ENCODE measurements at places on chromosomes 7 and 10.

- no peak for DNase-seq
Measured at GRCh38 chr7:128863433-128863989, 855 bp downstream of the ATP6V1F start.

DNA sequence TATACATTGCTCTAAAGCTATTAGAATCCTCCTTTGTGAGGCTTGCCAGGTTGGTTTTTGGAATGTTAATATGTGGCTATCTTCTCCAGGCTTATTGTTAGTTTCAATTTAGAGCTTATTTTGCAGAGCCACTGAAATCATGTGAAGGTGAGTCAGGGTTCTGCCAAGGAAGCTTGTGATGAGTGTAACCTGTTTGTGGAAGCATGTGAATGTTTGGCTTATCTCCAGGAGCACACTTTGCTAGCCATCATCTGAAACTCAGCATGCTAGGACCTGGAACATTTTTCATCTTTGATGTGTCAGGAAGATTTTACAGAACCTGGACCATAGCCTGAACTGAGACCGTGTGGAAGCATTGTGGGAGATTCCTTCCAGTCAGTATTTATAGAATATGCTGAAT is 197.3 kb downstream of the PPP1R9A start:
- no peak for DNase-seq

DNA sequence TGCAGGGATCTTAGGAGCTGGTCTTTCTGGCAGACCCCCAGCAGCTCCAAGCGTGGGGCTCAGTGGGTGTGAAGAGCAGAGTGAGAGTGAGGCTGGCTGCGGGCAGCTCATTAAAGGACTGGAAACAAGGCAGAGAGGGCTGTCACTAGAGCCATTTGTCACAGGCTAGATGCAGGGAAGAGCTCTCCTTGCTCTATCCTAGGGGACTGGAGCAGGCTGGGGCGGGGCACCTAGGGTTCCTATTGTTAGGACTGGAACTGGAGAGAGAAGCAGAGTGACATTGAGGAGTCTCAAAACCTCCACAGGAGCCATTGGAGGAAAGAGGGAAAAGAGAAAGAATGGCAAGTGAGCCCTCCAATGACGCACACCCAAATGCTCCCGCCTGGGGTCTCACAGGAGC is 772 bp upstream of the DDC start:
- DNase-seq = no peak

DNA sequence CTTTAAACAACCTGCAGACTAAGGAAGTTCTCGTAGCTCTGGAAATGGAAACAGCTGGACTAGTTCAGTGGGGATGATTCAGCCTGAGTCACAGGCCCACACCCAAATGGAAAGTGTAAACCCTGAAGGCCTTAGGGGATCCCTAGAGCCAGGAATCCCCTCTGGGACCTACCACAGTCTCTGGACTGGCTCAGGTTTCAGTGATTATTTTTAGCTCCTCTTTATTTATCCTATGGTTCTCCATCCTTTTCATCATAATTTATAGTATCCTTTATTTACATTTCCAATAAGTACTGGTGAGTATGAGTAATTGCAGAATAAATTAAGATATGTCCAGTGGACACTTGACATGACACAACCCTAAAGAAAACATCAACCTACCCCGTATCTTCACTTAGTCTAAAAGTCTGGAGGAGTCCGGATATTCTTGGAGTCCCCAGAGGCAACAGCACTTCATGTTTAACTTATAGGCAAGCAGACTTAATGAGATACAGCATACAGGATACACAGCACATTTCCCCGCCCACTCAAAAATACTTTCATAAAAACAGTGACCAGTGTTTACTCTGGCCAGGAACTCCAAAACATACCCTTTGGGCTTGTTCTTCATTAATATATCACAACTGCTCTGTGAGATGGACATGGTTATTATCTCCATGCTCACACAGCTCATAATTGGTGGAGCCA is 28.4 kb upstream of the SEMA3E start:
- no peak for DNase-seq

DNA sequence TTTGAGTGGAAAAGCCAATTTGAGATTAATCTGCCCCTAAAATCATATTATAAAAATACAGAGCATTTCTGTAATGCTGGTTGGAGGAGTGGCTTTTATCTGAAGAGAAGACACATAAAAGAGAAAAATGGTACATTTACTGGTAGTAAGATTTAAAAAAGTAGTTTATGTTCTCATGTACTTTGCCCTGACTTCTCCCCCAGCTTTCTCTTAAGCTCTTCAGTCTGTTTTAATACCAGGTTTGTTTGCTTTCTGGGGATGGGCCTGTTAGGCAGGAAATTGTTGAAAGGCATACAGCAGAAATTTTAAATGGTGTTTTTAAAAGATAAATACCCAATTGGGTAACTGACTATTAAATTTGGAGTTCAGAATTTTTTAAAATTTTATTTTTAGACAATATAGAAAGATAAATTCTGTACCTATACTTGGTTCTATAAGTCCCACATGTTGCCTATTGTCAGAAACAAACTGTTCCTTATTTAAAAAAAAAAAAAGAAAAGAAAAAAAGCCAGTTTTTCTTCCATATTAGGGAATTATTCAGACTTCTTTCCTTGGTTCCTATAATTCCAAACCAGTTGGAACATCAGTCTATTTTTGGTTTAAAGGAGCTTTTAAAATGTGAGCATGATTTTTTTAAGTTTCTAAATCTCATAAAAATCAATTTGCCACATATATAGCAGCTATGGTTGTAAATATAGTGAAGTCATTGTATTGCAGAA is 136.6 kb downstream of the ARID5B start:
- DNase-seq = no peak

- no peak for DNase-seq
Measured at GRCh38 chr7:26250239-26250638, 41.4 kb upstream of the SNX10 start.

DNA sequence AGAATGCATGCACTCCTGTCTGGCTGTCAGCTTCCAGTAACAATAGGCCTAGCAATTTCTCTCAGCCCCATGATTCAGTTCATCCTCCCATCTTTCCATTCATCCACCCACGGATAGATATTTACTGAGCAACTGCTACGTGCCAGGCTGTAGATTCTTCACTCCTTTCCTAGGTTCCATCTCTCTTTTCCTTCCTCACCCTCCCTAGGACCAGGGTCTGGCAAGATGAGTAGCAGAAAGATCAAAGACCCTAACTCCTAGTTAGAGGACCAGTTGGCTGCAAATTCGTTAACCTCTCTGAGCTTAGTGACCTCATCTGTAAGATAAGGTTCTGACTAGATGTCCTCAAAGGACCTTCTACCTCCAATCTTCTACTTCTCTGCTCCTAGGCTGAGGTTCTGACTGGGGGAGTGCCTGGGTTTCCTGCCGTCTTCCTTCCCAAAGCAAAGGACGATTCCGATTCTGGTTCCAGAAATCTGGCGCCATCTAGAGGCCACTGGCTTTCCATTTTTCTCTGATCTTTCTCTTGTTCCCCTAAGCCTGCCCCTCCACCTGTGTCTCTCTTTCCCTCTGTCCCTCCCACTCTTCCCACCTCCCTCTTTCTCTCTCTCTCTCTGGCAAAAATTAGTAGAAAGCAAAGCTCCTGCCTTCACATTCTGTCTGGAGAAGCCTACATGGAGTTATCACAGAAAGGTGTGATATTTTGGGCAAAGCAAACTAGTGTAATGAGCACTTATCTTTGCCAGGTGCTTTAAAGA is 26.2 kb downstream of the TBATA start:
- DNase-seq = peak; percentile 52

DNA sequence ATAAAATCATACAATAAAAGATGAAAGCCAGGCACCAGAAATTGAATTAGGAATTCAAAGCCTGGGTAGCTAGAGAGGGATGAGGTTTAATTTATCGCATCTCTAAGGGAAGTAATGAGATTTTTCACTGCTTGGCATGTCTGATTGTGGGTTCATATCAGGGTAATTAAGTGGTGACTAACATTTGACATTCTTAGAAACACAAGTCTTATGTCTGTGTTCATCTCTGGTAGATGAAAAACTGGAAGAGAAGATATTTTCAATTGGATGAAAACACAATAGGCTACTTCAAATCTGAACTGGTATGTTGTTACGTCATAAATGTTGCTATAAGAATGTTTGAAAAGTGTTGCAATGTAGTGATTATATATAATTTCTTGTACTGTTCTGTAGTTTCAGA is 36.8 kb upstream of the ARMS2 start:
- DNase-seq = no peak

DNA sequence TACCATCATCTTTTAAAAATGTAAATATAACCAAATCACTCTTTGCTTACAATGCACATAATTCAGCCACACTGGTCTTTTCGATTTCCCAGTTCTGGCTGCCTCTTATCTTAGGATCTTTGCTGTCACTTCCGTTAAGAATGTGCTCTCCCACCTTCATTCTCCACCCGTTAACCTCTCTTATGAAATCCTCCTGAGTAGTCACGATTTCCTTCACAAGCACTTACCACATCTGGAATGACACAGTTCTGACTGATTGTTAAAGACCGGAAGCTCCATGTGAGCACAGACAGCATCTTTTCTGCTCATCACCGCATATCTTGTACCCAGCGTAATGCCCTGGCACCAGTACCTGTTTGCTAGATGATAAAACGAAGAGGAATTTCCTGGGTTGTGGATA is 84.3 kb downstream of the CUL2 start:
- no peak for DNase-seq

DNA sequence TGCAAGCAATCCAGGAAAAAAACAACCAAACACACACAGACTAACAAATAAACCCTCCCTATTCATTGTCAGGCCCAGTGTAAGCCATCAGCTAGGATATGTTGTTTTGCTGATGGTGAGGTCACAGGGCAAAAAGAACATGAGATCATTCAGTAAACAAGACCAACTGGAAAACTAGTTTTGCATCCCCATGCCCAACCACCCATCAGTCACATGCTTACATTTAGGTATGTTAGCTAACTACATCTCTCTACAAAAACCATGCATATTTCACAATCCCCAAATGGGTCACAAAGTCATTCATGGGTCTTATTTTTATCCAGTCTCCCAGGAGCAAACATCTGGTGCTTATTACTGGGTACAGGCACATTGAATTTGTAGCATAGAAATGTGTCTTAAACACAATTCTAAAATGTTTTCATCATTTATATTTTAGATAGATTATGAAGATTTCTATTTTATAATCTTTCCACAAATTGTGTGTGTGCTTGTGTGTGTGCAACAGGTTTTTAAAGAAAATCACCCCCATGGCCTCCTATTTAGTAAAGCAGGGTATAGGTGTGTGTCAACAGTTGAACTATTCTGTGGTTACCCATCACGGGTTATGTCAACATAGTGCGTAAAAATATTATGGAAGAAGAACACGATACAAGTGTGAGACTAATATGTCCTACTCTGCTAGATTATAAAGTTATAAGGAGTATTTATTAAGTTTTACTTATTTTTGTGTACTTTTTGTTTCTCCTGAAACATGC is 103.8 kb upstream of the AKR1E2 start:
- DNase-seq = no peak

- DNase-seq = no peak
Measured at GRCh38 chr10:130481936-130482335, 345.7 kb downstream of the GLRX3 start.

- DNase-seq = no peak
Measured at GRCh38 chr10:43939389-43939938, 290.8 kb upstream of the ZNF32 start.

DNA sequence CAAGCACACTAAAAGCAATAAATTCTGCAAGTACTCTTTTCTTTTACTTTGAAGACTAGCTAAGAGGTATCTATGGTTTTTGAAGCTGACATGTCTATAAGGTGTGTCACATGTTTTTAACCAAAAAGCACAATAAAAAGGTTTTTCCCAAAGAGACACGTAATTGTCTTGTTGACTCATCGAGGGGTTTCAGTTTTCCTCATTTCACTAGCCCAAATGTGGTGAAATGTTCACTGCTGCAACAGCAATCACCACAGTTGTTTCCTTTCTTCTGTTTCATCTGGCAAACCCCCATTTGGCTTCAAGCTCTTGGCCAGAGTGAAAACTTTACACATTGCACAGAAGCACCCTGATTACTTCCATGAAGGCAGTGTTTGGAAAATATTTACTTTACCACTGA is 3.8 kb upstream of the HOXA4 start:
- no peak for DNase-seq

- no peak for DNase-seq
Measured at GRCh38 chr7:94250124-94250523, 144.6 kb upstream of the COL1A2 start.

- no peak for DNase-seq
Measured at GRCh38 chr10:92124616-92125143, 166.2 kb downstream of the CPEB3 start.

- DNase-seq = no peak
Measured at GRCh38 chr10:110034596-110034995, 26.8 kb downstream of the ADD3 start.

DNA sequence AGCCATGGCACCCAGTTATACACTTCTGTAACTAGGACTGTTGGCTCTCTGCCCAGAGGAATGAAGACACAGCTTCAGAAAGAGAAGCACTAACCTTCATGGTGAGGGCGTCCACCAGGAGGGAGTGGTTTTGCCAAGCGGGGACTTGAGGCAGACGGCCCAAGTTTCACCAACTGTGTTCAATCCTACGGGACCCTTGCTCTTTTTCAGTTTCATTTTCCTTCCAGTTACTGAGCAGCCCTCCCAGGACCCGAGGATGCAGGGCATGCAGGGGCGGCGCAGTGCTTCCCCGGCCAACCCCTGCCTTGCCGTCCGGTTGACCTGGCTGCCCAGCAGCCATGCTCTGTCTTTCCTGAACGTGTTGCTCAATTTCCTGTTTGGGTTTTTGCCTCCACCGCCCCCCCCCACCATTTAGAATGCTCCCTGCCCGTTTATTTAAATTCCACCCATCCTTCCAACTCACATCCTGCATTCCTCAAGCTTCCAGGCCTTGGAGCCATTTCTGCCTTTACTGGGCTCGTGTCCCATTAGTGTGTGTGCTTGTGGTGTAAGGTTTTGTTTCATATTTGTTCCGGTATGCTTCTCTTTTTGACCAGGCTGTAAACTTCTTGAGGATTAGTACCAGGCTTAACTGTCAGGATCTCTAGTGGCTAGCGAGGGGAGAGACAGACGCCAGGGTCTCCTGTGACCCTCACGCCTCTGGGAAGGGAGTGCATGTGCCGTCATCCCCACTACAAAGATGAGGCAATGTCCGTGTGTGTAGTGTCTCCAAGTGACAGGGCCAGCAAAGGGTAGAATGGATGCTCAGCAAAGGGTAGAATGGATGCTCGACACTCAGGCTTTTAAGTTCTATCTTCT is 31.6 kb downstream of the IL15RA start:
- DNase-seq = no peak

GRCh38 chr7:26197153-26198115 is 3.1 kb downstream of the HNRNPA2B1 start:
- DNase-seq = no peak

DNA sequence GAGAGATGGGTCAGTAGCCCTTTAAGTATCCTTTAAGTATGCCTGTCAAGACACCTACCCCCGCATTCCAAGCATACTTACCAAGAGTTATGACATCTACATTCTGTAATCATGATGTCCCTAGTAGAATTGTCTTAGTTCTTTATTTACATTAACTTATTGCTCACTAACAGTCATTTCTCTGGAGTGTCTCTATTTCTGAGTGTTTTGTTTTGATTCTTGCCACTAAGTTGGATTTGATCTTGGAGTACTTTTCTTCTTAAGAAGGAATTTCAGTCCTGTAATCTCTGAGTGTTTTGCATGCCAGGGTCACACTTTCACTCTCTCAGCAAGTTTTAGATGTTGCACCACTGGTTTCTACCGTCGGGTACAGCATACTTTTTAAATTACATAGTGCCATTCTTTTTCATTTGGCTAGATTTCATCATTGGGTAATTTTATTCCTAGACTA is 1053.9 kb downstream of the KCNMA1 start:
- DNase-seq = no peak

GRCh38 chr7:117587931-117588330 is 108.1 kb downstream of the CFTR start:
- DNase-seq = no peak

GRCh38 chr7:37769291-37769690 is 79.1 kb upstream of the NME8 start:
- DNase-seq = no peak

Measured in nucleus accumbens (tissue), 56 donors.